ENCODE measurements at places on chromosomes 3 and 15. TPM values are rescaled to one million over a fixed set of nuclear protein-coding genes. Genes with fewer than 3 reads are reported as not detected.

GPX1 gene
- total RNA-seq, result 165 TPM

- DNase-seq, result no peak
Observed at GRCh38 chr3:87088430-87088992, 97.6 kb upstream of the VGLL3 start.

- no peak for DNase-seq
Observed at GRCh38 chr3:151859905-151860304, 13.5 kb upstream of the SUCNR1 start.

DNA sequence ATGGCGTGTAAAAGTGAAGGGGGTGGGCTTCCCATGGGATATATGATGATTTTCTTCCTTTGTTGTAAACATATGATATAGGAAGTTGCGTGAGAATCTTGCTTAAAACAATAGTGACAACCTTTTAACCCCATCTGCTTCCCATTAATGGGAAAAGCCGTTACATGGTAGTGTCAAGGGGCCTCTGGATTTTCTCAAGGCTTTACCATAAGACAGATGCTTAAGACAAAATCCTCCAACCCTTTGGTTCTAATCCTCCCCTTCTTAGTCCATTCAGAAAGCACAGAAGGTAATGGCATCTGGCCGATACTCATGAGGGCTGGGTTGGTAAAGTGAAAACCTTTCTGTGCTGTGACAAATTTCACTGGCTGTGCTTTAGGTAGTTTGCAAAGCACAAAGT, 25.0 kb downstream of the DPH3 start:
- no peak for DNase-seq

DNA sequence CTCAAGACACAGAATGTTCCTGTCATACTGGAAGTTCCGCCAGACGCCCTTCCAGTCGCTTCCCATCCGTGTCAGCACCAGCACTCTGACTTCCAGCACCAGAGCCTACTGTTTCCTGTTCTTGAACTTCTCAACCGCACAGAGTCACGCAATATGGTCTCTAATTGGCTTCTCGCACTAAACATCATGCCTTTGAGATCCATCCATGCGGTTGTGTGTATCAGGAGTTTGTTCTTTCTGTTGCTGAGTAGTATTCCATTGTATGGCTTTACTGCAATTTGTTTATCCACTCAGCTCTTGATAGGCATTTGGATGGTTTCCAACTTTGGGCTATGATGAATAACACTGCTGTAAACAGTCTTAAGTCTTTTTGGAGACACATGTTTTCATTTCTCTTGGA, 112.1 kb downstream of the LRRK1 start:
- DNase-seq, result peak; percentile 0

- DNase-seq, result no peak
Observed at GRCh38 chr3:169458752-169459151, 204.8 kb downstream of the MECOM start.
